ENCODE measurements at places on chromosomes 1 and 21. TPM values are rescaled to one million over a fixed set of nuclear protein-coding genes. Genes with fewer than 3 reads are reported as not detected.

DNA sequence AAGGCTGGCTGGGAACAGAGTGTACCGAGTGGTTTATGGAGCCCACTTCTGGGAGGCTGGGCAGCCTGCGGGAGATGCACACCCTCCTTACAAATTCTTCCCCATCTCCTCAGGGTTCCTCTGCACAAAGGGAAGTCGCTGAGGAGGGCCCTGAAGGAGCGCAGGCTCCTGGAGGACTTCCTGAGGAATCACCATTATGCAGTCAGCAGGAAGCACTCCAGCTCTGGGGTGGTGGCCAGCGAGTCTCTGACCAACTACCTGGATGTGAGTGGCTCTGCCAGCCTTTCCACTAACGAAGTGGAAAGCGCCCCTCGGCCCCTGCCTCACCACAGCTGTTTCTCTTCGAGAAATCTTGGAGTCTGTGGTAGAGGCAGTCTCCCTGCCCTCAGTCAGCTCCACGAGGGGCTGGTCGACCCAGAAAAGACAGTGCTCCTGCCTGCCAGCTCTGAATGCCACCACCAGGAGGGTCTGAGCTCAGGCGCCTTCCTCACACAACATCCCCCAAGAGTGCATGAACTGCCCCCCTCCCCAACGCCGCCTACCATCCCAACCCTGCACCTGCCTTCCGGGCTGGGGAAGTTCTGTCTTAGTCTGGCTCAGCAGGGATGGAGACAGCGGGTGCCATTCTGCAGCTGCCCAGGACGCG lies 31.8 kb downstream of the PROK1 start:
- no peak for DNase-seq

Gene RAD54L
- not detected for total RNA-seq

DNA sequence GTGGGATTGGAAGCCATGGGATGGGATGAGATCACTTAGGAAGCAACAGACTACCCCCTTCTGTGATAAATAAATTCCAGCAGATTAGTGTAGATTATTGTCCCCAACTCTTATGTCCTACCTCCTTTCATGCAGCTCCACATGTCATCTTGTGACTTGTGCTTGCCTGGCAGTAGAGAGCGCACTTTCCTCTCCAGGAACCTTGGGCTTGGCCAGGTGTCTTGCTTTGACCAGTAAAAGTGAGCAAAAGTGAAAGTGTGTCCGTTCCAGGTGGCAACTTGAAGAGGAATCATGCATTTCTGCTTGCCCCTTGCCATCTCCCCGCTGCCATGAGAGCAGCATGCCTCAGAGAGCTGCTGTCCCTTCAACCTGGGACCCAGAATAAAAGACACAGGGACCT lies 122.9 kb upstream of the ERG start:
- DNase-seq, result no peak

Gene SPATA21
- not detected for total RNA-seq

GRCh38 chr1:24996456-24996855 lies 66.4 kb upstream of the RUNX3 start:
- no peak for DNase-seq

Gene TRIM46
- 0.12 TPM for total RNA-seq

DNA sequence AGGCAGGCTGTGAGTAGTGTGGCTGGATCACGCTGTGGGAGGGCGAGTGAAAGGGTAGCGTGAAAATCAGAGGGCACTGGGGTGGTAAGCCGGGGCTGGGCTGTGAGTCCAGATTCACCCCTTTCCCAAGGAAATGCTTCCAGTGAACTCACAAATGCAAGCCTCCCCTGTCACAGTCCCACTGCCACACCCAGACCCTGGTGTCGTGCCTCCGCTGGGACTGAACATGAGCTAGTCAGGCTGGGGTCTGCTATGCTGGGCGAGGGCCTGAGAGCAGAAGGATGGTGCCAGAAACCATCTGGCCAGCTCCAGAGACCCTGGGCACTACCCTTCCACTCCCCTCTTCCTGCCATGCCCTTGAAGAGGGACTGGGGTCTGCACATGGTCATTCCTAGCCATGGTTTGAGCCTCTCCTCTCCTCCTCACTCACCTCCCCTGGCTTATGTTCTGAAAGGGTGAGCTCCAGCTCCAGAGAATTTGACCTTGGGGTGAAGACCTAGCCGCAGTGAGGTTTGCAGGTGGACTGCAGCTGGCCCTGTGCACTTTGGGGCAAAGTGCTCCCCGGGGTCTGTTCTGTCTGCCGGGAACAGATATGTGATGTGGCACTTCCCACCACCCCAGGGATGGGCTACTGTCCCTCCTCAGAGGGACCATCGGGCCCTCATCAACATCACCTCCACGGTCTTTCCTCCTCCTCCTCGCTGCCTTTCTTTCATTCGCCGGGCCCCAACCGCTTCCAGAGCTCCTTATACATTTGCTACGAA lies 365.6 kb downstream of the RPS6KC1 start:
- DNase-seq, result no peak

Gene PER3
- total RNA-seq, result 39.1 TPM

- DNase-seq, result no peak
These were observed 304.0 kb downstream of the HHIPL2 start for GRCh38 chr1:222243902-222244301.

- DNase-seq, result no peak
These were observed 127.6 kb downstream of the C1orf21 start for GRCh38 chr1:184514447-184514846.

Gene EDEM3
- total RNA-seq, result 22.4 TPM

- no peak for DNase-seq
These were observed 58.6 kb upstream of the HIVEP3 start for GRCh38 chr1:41977326-41977725.

Gene CRYBG2
- 0.23 TPM for total RNA-seq

GRCh38 chr1:26626994-26627393 lies 68.8 kb upstream of the ARID1A start:
- DNase-seq, result no peak

Gene CLCA1
- 0.43 TPM for total RNA-seq

Gene SLFNL1
- total RNA-seq, result 0.55 TPM

- no peak for DNase-seq
These were observed 26.8 kb downstream of the RAB4A start for GRCh38 chr1:229297746-229298145.

Gene ZC3H11A
- 67.1 TPM for total RNA-seq

Gene RO60
- 101 TPM for total RNA-seq

DNA sequence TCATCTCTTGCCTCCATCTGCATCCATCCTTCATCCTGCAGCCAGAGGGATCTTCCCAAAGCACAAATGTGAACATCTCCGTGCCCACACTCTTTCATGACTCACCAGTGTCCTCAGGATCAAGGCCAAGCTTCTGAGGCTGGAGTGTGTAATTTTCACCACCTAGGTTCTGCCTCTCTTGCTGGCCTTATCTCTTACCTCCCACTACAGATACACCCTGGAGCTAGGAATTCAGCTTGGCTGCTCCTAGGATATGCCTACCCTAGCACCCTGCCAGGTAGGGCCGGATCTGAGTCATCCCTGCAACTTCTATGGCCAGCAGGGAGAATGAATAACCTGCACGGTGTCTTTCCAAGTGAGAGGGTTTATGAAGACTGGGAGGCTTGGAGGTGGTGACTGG lies 208.7 kb upstream of the CSF3R start:
- no peak for DNase-seq

- DNase-seq, result no peak
These were observed 83.1 kb downstream of the ROR1 start for GRCh38 chr1:63856924-63857323.

DNA sequence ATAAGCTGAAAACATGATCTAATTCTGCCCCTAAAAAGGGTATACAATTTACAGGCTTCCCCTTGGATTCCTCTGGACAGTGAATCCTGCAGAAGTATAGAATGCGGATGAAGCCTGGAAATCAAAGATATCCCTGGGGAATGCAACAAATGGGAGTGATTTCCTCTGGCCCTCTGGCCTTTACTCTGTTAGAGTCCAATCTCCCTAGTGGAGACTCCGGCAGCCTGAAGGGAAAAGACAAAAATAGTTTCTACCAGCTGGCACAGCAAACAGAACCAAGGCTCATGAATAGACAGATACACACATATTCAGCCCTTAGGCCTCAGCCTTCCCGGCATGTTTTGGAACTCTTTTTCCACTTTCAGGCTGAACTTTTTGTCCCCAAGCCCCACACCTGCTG lies 3.9 kb upstream of the LRRC52 start:
- no peak for DNase-seq

DNA sequence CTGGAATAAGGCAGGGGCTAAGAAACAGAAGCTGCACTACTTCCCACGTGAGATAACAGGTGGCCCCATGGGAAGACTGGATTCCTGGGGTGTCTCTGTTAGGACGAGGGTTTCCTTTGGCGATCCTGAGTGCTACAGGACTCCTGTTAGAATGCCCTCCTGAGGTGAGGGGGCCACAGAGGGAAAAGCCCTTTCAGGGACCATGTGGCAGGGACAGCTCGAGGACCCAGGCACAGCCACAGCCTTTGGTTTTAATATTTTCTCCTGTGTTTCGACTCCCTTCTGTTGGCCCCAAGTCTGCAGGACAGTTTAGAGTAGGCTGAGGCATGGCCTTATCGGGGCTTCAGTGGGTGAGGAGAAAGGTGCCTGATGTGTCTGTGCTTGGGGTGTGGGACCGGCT lies 12.6 kb downstream of the TTC39A start:
- no peak for DNase-seq

Gene CRYAA
- not detected for total RNA-seq

Gene PPM1J
- 4.6 TPM for total RNA-seq

Gene WLS
- total RNA-seq, result 142 TPM

DNA sequence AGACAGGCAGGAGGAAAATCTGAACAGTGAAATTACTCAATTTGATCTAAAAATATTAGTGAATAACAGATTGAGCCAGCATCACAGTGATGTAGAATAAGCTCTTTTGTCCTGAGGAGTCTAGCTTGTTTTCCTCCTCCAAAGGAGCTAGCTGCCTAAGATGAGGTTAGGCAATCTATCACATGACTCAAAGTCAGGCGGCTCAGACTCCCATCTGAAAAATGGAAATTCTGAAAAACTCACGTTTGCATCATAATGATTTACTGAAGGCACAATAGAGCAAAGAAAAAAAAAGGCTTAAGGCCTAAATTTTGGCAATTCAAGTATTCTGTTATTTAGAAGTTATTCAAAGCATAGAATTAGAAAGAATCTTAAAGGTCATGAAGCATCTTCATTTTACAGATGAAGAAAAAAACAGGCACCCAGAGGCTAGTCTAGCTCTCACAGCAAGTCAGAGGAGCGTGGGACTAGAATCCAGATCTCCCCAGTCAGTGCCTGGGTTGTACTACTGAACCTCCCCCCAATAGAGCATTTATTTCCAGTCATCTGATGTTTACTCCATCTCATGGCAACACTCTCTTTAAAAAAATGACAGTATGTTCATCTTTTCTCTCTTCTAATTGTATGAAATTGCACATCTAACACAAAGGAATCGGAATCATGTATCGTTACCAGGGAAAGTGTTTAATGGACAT lies 62.5 kb upstream of the ATF3 start:
- no peak for DNase-seq

- no peak for DNase-seq
These were observed 11.0 kb downstream of the RO60 start for GRCh38 chr1:193070386-193070753.

GRCh38 chr1:50438945-50439344 lies 15.7 kb upstream of the DMRTA2 start:
- no peak for DNase-seq

GRCh38 chr21:41180752-41181151 lies 12.8 kb downstream of the BACE2 start:
- no peak for DNase-seq

DNA sequence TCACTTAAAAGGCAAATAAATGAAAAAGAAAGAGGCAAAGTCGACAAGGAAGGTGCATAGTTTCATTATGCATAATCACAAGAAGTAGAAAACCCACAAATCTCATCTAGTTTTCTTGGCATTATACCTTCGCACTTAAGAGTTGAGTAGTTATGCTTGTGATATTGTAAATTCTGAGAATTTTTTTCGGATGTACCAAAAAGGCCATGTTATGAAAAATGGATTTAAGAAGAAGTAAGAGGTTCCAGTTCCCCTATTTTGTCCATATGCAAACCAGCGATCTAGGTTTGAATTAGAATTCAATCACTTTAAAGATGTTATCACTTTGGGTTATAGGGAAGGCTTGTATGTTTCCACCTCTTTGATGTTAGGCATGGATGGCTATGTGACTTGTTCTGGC lies 7.9 kb upstream of the ERICH3 start:
- DNase-seq, result no peak

Gene KRTAP10-12
- total RNA-seq, result not detected
